ENCODE measurements at places on chromosomes 4 and X. TPM values are rescaled to one million over a fixed set of nuclear protein-coding genes. Genes with fewer than 3 reads are reported as not detected.
A peak's percentile ranks its signal among the peaks of the same experiment; 100 is the strongest.

DNA sequence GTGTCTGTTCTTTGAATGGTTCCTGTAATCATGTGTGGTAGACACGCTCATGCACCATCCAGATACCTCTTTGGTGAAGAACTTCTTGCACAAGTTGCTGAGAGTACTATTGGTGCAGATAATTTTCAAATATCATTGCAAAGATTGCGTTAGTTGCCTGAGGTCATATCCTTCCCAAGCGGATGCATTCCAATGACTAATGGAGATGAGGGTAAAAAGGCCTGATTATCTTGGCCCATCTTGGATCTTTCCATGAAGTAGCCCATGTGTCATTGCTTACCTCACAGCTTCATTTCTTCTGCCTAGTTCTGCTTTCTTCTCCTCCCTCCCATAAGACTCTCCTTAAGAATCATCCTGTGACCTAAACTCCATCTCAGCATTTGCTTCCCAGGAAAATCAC, 384.9 kb upstream of the CNKSR2 start:
- no peak for DNase-seq
- H3K4me3 ChIP-seq, result no peak overlapping the region
- H3K27me3 ChIP-seq, result no peaks in the 10 kb centered on the region
- no peaks in the 10 kb centered on the region for H3K36me3 ChIP-seq
- no peaks in the 10 kb centered on the region for H3K4me1 ChIP-seq
- H3K27ac ChIP-seq, result no peak overlapping the region

DNA sequence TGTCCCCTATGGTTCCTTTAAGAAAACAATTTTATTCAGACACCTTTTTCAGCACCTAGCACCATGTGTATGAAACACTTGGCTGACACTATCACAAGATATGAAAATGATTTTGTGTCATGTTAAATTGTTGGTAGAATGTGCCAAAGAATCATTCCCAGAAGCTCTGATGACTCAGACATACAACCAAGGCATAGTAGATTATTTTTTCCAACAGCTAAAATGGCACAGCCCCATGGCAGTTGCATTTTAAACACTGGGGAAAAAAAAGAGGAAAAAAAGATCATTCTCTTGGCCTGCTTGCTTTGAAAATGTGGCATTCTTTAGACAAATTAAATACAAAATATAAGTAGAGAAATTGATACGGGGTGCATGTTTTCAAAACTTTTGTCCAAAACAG, 230.2 kb downstream of the NLGN4X start:
- H3K36me3 ChIP-seq, result no peaks in the 10 kb centered on the region
- no peaks in the 10 kb centered on the region for H3K27me3 ChIP-seq
- no peak overlapping the region for H3K4me3 ChIP-seq
- H3K27ac ChIP-seq, result no peak overlapping the region

DNA sequence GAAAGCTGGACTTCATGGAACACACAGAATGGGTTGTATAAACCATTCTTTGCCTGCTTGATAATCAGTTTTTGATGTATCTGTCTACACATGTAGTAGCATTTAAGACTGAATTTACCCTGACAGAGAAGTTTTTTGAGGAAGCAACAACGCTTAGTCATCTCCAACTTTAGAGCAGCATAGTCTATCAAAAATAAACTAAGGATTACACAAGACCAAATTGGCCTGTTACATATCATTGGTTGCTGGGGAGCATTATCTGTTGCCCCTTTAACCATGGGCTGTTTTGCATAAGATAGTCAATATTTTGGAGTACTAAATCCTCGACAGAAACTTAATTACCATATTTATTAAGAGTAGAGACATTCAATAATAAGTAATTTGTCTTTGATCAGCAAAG, 347.4 kb downstream of the FAM47B start:
- H3K36me3 ChIP-seq, result no peaks in the 10 kb centered on the region
- no peak overlapping the region for H3K4me3 ChIP-seq
- no peaks in the 10 kb centered on the region for H3K27me3 ChIP-seq
- H3K4me1 ChIP-seq, result no peaks in the 10 kb centered on the region

- no peak overlapping the region for H3K27ac ChIP-seq
- H3K36me3 ChIP-seq, result peaks cover 38% of the 10 kb centered on the region
- H3K27me3 ChIP-seq, result no peaks in the 10 kb centered on the region
- DNase-seq, result no peak
- H3K4me3 ChIP-seq, result no peak overlapping the region
- H3K4me1 ChIP-seq, result no peaks in the 10 kb centered on the region
Observed at GRCh38 chr4:39235696-39236095, 53.4 kb downstream of the WDR19 start.

GRCh38 chrX:8724300-8724699, 7.6 kb downstream of the ANOS1 start:
- H3K27me3 ChIP-seq, result peaks cover 17% of the 10 kb centered on the region
- no peak for DNase-seq
- H3K4me1 ChIP-seq, result no peaks in the 10 kb centered on the region
- H3K27ac ChIP-seq, result no peak overlapping the region

DNA sequence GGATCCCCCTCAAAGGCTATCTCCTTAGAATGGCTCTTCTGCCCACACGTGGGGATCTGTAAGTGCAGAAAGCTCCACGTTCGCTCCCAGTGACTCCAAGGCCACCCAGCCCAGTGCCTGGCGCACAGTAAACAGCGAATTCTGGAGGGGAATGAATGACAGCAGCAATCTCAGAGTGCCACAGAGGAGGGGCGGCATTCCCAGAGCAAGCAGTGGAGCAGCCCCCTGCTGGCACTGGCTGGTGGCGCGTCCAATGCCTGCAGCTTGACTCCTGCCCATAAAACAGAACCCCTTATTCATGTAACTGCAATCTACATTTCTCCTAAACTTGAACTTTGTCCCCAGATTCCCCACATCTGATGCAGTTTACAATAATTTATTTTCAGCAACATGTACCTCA, 6.9 kb upstream of the HELT start:
- no peak overlapping the region for H3K27ac ChIP-seq
- no peaks in the 10 kb centered on the region for H3K36me3 ChIP-seq
- peaks cover 2% of the 10 kb centered on the region for H3K4me1 ChIP-seq
- no peak overlapping the region for H3K4me3 ChIP-seq
- H3K27me3 ChIP-seq, result peaks cover 81% of the 10 kb centered on the region
- no peak for DNase-seq

DNA sequence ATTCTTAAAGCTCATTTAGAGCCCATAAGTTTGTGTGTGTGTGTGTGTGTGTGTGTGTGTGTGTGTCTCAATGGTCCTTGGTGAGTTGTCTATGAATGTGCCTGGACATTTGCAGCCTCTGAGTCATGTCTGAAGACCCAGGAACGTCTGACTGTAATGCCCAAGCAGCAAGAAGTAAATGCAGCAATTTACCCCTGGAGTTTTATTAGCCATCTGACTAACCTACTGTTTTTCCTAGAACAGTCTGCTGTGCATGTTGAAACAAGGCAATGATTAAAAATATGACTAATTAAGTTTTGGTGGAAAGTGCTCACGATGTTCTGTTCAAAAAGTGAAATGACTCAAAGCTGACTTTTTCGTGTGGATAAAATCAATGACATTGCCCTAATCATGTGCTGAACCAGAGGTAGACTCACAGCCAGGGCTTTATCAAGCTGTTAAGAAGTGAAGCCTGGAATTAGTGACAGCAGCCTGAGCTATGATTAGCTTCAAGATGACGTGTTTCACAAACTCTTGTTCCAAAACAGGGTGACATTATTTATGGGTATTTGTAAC, 201.6 kb downstream of the CPE start:
- no peak for DNase-seq
- peaks cover 13% of the 10 kb centered on the region for H3K4me1 ChIP-seq
- peak overlapping the region; percentile 7 for H3K27ac ChIP-seq
- no peaks in the 10 kb centered on the region for H3K36me3 ChIP-seq
- no peak overlapping the region for H3K4me3 ChIP-seq
- no peaks in the 10 kb centered on the region for H3K27me3 ChIP-seq

DNA sequence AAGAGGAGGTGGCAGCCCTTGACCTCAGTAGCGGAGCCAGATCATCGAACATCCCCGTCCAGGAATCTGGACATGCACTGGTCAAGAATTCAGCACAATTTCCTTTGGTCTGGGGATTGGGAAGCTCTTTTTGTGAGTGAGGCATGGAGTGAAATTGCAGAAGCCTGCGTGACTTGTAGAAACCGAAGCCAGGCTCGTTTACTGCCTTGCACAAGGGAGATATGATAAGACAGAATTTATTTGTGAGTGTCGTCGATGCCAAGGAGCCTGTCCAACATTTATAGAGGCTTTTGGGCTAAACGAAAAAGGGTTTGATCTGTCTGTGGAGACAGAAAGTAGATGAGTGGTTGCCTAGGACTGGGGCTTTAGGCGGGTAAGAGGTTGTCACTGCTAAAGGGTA, 50.6 kb downstream of the TBL1X start:
- H3K4me1 ChIP-seq, result peaks cover 17% of the 10 kb centered on the region
- no peak overlapping the region for H3K27ac ChIP-seq
- H3K4me3 ChIP-seq, result no peak overlapping the region

The GSPT2 gene
- total RNA-seq, result 15.3 TPM

The GYPB gene
- not detected for total RNA-seq

The FRAS1 gene
- total RNA-seq, result 0.89 TPM

The NIPAL1 gene
- 0.42 TPM for total RNA-seq

The ATOH1 gene
- total RNA-seq, result not detected

Measured in osteocyte (in vitro differentiated cells).